ENCODE measurements at places on chromosomes 16 and 17.

GRCh38 chr17:16507918-16508533, 16.0 kb upstream of the LRRC75A start:
- DNase-seq = no peak

- no peak for DNase-seq
Measured at GRCh38 chr17:79054200-79054960, 20.2 kb upstream of the ENGASE start.

- no peak for DNase-seq
Measured at GRCh38 chr17:74466111-74466827, at the start of gene CD300A. Gene CD300A (plus strand): TSS chr17:74466634. CDS start chr17:74466704, 70 bp downstream.

- peak; percentile 33 for DNase-seq
Measured at GRCh38 chr17:39244600-39245570, 19.1 kb upstream of the STAC2 start.

GRCh38 chr17:70091696-70092095, 16.7 kb downstream of the KCNJ16 start:
- no peak for DNase-seq

GRCh38 chr16:22077700-22078313, 14.5 kb upstream of the VWA3A start:
- no peak for DNase-seq

- DNase-seq = no peak
Measured at GRCh38 chr17:79747508-79748294, 17.0 kb downstream of the ENPP7 start.

DNA sequence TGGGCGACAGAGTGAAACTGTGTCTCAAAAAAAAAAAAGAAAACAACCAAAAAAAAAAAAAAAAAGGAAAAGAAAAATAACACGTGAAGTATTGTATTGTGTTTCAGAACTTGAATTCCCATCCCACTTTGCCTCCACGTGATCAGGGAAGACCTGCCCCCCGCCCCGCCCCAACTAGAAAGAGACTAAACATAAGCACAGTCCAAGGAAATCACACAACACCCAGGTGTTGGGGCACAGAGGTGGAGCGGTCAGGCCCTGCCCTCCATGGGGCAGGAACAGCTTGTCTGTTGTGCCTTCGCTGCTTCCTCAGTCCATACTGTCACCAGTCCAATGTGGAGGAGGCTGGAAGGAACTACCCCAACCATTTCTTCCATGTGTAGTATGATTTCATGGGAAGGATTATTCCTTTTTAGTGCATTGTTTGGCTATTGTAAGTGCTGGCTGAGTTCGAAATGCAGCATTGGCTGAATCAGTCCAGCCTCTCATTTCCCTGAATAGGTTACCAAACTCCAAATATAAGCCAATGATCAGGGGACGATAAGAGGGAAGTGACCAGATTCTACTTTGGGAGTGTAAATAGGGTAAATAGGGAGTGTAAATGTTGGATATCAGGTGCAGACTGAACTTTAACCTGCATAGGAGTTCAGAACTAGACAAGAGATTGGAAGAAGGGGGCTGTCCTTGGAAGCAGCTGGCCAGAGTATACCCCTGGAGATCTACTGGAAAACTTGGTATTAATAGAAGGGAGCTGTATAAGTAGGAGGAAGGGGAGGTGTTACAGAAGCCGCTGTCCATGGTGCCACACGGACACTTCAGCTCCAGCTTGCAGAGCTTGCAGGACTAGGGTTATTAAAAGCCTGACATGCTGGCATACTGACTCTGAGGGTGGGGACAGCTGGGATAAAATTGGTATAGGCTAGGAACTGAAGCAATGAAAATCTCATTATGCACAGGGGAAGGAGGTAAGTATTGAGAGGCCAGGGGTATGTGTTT, 50.7 kb downstream of the TANGO6 start:
- no peak for DNase-seq

- DNase-seq = no peak
Measured at GRCh38 chr17:83012200-83012785, 67.1 kb upstream of the METRNL start.

DNA sequence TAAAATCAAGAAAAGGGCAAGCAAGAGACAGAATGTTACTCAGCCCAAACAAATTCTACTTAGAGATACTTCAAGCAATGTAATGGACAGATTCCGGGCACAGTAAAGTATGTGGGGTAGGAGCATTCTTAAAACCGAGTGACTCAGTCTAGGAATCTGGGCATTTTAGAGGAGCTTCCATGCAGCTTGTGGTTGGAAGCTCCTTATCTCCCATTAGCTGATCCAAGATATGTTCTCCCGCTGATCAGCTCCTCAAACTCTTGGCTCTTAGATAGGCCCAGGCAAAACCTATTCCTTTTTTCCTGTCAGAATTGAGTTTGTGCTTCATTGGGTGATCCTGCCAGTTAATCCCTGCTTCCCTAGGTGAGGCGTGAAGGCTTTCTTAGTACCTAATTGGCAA, 303.3 kb downstream of the CEP112 start:
- DNase-seq = no peak

DNA sequence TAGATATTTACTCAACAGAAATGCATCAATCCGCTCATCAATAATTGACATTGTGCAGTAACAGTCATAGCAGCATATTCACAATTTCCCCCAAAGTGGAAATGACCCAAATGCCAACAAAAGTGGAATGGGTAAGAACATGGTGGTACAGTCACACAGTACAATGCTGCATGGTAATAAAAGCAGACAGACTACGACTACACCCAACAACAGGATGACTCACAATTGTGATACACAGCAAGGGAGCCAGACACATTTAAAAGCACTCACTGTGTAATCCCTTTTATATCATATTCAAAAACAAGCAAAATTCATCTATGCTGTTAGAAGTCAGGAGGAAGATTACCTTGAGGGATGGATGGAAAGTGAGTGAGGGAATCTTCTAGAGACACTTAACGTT, 76.5 kb upstream of the NUDT7 start:
- DNase-seq = no peak

- no peak for DNase-seq
Measured at GRCh38 chr17:13475574-13476223, 126.0 kb downstream of the HS3ST3A1 start.

DNA sequence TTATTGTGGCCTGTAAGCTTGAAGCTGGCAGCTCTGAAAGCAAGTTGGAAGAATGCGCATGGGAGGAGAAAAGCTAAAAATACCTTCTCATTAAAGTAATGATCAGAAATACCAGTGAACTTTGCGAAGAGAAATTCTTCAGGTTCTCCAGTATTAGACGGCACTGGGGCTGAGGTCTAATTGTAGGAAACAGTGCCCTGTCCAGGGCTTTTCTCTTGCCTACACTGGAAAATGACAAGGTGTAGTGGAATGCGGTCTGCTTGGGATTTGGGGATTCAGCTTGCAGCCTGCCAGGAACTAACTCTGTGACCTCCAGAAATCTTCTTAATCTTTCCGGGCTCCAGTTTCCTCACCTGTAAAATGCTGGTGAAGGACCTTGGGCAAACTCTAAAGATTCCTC, 53.3 kb upstream of the KCNJ16 start:
- DNase-seq = no peak

DNA sequence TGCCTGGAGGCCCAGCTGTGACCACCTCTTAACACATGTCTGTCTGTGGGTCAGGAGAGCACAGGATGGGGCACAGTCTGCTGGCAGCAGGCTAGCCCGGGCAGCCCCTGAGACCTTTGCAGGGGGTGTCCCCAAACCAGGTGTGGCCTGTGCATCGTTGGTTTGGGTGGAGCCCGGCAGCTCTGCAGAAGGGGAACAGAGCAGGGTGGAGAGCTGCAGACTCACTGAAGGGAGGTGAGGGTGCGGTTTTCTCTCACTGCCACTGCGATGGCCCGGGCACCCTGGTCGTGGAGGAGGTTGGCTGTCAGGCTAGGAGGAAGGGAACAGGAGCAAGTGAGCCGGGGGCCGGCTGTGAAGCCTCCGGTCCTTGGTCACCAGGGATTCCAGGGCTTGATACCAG, 28.8 kb downstream of the NLRC3 start:
- DNase-seq = no peak

DNA sequence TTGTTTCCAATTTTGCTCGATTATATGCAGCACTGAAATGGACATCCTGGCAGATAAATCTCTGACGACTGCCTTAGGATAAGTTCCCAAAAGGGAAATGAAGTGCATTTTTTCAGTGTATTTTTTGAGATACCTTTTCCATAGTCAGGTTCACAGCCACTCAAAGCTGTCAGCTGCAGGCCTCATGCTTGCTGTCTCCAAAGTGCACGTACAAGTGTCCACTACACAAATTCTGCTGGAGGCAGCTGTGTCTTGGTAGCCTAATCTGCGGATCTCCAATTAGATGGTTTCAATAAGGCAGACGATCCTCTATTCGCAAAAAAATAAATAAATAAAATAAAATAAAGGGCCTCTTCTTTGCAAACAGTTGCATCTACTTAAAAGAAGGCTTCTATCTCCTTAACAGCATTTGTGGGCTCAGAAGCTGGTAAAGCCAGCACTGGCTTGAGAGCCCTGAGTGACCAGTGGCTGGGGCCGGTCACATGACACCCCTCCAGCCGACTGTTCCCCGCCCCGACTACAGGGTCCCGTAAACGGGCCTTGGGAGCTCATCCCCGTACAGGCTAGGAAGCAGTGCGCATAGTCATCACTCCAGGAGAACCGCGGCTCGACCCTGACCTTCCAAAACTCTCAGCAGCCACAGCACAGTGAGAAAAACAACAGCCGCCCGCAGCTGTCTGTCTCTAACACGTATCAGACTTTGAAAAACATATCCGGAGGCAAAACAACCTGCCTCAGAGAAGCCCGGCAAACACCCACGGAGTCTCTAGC, 18.8 kb downstream of the RPH3AL start:
- no peak for DNase-seq

DNA sequence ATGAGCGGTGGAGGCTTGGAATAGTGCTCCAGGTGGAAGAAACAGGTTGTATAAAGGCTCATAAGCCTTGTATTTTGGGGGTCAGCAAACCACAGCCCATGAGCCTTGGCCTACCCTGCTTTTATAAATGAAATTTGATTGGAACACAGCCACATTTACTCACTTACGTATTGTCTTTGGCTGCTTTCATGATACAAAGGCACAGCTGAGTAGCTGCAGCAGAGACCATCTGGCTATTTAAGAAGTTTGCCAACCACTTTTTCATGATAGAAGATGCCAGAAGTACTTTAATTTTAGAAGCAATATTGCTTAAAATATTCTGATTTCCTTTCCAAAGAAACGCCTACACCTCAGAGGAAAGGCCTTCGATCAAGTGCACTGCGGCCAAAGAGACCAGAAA, 73.8 kb downstream of the C17orf58 start:
- no peak for DNase-seq

DNA sequence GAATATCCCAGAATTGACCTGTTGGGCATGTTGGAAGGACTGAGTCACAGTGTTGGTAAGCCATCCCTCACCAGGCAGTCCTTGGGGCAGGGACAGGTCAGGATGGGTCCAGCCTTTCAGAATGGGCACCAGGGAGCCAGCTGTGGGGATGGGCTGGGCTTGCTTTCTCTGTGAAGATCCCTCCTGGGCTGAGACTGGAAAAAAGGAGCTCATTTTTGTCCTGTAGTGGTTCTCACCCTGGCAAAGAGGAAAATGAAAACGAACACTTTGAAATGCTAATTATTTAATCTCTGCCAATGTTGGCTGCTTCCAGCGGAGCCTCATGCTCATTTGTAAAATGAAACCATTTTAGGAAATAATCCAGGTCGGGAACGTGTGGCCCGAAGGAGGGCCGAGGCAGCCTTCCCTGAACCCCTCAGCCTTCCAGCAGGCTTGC, 237.5 kb upstream of the SALL1 start:
- no peak for DNase-seq

GRCh38 chr17:7475764-7476422, 3.5 kb downstream of the ZBTB4 start:
- DNase-seq = no peak

DNA sequence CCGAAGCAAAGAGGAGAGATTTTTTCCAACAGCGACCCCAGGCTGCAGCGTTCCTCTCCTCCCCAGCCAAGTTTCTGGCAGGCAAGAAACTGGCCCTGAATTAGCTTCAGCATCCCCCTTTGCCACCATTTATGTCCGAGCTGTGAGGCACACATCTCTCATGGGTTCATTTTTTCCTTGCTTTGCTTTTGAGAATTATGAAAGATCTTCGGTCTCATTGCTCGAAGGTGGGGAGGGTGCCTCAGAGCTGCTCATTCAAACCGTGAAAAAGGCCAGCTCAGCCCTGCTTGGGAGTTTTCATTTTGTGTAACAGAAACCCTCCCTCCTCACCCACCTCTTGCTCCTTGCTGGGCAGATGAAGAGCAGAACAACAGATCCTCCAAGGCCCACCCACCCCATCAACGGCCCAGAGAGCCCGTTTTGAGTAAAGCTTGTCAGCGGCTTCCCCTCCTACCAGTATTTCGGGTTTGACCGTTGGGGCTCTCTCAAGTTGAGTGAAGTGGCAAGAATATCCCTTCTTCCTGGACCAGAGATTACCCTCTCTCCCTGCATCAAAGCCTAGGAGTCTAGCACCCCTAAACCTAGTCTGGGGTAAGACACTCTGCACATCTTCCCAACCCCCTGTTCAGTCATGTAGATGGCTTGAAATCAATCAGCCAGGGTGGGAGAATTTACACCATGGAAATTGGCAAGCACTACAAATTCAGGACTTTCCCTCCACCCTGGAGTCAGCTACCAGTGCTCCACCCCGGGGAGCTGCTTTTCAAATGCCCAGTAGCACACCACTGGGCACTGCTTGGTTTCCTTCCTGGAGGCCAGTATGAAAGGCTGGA, 1.8 kb downstream of the CCR7 start:
- no peak for DNase-seq

- no peak for DNase-seq
Measured at GRCh38 chr16:89687092-89687940, 827 bp downstream of the CDK10 start.

DNA sequence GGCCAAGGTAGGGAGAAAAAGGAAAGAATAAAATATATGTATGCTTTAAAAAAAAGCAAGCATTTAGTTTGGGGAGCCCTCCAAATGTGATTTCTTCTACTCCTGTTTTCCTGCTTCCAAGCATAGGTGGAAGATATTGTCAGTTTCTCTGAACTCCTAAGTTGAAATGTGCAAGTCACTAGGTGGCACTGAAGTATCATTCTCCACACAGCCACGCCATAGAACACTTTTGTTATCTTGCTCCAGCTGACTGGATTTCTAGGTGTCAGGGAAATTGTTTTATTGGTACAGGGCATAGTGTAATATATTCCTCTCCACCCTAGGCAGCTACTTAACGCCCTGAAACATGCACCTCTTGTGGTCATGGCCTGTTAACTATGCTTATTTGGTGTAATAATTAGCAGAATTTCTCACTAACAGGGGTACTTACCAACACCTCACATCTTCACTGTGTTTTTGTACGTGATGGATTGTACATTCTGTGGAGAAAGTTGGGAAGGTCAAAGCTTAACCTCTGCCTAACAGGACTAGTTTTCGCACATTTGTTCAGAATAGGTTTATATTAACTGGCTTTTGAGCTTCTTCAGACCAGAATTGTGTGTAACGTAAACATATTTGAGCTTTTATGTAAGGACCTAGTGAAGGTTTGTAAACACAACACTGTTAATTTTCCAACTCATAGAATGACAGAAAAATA, 69.3 kb downstream of the FTO start:
- DNase-seq = peak; percentile 53

GRCh38 chr17:670286-670685, 44.4 kb downstream of the VPS53 start:
- no peak for DNase-seq

Data from skeletal muscle cell (primary cell).